ENCODE measurements at places on chromosomes 3 and 15.

DNA sequence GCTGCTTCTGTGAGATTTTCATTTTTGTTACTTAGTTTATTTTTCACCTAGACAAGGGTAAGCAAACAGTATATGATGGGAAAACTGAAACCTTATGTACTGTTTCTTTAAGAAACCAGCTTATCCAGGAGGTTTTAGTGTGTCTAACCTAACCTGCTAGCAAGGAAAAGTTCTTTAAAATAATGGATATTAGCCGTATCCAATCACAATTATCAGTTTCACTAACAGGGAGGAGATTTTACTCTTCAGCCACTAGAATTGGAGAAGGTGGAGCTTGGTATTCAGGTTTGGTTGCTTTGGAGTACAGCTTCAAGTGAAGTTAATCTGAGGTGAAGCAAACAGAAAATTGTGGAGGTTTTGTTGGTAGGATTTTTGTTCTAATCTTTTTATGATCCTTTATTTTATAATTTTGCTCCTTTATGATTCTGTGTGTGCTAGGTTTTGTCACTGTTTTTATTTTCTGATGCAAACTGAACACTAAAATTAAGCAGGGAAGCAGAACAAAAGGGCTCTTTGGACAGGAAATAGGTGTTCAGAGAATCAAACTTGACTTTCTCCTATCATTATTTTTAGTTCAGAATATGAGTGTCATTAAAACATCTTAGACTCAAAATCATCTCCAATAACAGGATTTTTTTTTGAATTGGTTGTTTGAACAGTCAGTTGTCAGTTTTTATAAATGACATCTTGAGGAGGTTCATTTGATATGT, 13.0 kb downstream of the ZFAND6 start:
- no peak for DNase-seq

GRCh38 chr3:66028457-66028856, 10.3 kb downstream of the MAGI1 start:
- no peak for DNase-seq

GRCh38 chr3:184884359-184885017, 72.5 kb downstream of the VPS8 start:
- DNase-seq = peak; percentile 59

DNA sequence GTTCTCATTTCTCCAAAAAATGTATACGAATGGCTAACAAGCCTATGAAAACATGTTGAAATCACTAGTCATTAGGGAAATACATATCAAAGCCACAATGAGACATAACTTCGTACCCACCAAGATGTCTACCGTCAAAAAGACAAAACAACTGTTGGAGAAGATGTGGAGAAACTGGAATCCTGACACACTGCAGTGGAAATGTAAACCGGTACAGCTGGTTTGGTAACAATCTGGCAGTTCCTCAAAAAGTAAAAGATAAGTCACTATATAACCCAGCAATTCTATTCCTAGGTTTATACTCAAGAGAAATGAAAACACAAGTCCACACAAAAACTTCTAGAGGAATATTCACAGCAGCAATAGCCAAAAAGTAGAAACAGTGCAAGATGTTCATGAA, 7.0 kb downstream of the SCAPER start:
- no peak for DNase-seq

- DNase-seq = no peak
Observed at GRCh38 chr3:57556459-57557084, 498 bp downstream of the PDE12 start.

DNA sequence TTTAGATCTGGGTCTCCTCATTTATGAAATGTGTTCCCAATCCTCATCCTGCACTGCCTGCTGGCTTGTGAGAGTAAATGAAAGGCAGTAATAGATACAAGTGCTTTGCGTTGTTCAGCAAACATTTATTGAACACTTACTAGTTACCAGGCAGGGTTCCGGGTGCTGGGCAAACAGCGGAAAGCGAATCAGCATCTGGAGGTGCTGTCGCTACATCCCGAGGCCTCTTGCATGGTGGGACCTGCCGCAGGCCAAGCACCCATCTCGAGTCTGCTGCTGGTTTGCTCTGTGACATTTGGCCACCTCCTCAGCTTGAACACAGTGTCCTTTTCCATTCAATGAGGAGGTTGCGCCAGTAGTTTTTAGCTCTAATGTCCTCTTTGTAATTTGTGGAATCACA, 24.8 kb downstream of the TRAK1 start:
- no peak for DNase-seq

DNA sequence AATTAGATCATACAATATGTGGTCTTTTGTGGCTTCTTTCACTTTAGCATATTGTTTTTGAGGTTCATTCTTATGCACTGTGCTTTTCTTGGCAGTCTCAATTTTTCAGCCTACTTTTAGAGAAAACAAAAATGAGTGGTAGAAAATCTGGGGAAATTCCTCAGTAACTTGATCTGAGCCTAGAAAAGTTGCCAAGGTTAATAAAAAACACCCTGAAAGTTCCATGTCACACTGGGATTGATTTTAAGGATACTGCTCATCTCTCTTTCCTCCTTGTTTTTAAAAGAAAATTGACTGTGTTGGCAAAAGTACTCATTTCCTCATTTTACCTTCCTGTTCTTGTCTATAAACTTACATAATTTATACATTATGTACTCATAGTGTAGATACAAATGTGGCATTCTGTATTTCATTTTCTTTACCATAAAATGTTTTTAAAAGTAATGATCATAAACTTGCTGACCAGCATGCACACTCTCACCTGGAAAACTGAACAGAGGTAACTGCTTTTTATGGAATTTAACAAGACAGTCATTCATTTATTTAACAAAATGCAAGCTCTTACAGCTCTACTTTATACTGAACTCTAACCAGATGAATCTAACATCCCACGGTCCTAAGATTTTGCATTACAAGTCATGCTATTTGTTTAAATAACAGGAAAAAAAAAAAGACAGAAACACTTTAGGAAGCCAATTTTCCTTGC, 28.6 kb upstream of the SH3BP5 start:
- DNase-seq = no peak

GRCh38 chr3:21188459-21188858, 562.6 kb downstream of the ZNF385D start:
- DNase-seq = no peak

- no peak for DNase-seq
Observed at GRCh38 chr3:129343643-129344360, 65.1 kb downstream of the HMCES start.

- no peak for DNase-seq
Observed at GRCh38 chr3:100399341-100400071, 1.4 kb downstream of the TOMM70 start.

GRCh38 chr3:165476399-165477060, 280.3 kb upstream of the SLITRK3 start:
- no peak for DNase-seq

Measured in GM12864 (cell line).